Right ventricle myocardium inferior (tissue), 1 donor: ENCODE measurements at places on chromosomes 16 and 17. TPM values are rescaled to one million over a fixed set of nuclear protein-coding genes. Genes with fewer than 3 reads are reported as not detected.
A peak's percentile ranks its signal among the peaks of the same experiment; 100 is the strongest.

DNA sequence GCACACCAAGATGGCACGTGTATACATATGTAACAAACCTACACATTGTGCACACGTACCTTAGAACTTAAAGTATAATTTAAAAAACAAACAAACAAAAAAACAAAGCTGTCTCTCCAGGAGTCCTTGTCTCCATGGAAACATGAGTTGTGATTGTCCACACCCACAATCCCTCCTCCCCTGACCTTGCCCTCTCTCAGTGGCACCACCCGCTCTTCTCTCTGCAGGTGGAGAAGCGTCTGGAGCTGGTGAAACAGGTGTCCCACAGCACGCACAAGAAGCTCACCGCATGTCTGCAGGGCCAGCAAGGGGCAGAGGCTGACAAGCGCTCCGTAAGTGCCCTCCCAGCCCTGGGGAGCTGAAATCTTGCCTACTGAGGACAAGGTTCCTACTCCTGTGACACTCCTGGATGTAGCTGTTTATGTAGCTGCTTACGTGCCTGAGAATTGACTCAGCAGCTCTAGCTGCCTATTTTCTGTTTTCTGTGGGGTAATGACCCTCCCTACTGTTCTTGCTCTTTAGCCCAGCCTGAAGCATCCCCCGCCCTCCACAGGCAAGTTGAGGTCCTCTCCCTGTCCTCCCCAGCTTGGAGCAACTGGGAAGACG is 107.0 kb downstream of the ARHGAP44 start:
- no peak for DNase-seq

DNA sequence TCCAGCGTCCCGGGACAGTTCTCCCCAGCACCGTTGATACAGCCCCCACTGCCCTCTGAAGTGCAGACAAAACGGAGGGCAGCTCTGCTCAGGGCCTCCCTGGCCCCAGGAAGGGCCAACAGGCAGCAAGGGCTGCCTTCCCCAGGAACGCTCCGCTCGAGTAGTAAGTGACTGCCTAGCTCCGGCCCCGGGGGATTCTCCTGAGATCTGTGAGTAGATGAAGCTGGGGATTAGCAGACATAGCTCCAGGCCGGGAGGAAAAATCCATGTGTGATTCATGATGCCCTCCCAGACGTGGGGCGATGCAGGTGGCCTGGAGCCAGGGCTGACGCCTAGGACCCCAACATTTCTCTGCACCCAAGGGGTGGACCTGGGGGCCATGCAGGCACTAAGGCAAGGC is 85.3 kb downstream of the ENGASE start:
- no peak for DNase-seq

GRCh38 chr17:2138318-2138717 is 83.4 kb downstream of the HIC1 start:
- no peak for DNase-seq

DNA sequence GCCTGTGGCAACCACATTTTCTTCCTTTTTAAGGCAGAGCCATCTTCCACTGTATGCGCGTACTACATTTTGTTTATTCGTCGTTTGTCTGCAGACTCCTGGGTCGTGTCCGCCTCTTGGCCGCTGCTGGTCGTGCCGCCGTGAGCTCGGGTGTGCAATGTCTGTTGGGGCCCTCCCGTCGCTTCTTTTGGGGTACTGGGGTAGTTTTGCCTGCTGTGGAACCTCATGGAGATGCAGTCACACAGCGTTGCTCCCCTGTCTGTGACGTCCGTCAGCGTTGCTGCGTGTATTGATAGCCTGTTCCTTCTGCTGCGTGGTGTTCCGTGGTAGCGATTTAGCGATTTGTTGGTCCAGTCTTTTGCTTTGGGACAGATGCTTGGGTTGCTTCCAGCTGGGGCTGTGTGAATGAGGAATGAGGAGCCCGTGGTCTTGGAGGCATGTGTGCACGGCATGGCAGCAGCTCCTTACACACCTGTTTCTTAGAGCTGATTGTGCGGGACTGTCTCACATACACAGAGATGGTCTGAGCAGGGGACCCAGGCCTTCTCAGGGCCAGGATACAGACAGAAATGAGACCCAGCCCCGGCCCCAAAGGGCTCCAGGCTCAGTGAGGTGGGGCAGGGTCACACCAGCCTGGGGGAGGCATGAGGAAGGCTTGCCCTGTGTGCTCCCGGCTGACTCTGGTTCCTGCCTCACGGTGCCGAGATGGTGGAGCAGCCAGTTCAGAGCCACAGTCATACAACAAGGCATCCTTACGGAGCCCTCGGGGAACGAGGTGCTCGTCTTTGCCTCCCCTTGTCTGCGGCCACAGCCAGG is 78.4 kb upstream of the GSE1 start:
- no peak for DNase-seq

- DNase-seq: no peak
Measured at GRCh38 chr17:41653421-41653820, 29.0 kb upstream of the KRT17 start.

GRCh38 chr17:33974276-33974675 is 280.8 kb upstream of the CCL2 start:
- no peak for DNase-seq

DNA sequence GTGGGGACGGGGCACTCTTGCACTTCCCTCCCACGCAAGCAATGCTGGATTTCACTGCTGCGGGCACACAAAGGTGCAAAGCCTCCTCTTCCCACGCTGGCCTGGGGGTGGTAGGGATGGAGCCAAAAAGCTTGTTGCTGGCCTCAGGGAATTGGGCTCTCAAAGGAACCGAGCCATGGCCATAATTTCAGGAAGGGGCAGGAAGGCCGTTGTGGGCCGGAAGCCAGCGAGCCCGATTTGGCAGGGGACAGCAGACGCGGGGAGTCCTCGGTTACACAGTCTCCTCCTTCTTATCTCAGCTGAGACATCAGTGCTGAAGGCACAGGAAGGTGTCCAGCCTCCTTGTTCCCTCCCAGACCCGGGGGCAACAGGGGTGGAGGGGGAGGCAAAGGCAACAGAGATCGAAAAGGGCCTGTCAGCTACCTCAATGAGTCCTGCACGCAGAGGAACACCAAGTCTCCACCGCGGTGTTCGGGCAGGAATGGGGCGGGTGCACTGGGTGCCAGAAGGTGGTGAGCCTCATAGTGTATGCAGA is 59.5 kb downstream of the SLFN11 start:
- DNase-seq: peak; percentile 69

GRCh38 chr17:57670769-57671569 is 74.1 kb downstream of the CCDC182 start:
- DNase-seq: no peak

DNA sequence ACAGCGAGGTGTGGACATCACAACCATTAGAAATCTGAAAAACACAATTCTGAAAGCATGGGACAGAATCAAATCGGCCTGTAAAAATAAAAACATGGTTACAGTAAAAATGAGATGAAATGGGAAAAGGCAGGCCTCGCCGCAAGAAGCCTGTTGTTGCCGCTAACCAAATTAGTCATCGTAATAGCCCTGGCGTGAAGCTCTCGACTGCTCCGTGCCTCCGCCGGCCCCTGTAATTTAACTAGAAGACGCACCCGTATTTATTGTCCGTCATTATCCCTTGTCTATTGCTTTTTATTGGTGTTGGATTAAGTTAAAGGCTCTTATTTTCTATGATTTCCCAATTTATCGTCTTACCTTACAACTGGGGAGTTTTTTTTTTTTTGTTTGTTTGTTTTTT is 334.6 kb upstream of the EEF2KMT start:
- no peak for DNase-seq

- no peak for DNase-seq
Measured at GRCh38 chr16:51193879-51194278, 42.8 kb upstream of the SALL1 start.

- no peak for DNase-seq
Measured at GRCh38 chr17:29089601-29090044, 46.7 kb downstream of the PIPOX start.

DNA sequence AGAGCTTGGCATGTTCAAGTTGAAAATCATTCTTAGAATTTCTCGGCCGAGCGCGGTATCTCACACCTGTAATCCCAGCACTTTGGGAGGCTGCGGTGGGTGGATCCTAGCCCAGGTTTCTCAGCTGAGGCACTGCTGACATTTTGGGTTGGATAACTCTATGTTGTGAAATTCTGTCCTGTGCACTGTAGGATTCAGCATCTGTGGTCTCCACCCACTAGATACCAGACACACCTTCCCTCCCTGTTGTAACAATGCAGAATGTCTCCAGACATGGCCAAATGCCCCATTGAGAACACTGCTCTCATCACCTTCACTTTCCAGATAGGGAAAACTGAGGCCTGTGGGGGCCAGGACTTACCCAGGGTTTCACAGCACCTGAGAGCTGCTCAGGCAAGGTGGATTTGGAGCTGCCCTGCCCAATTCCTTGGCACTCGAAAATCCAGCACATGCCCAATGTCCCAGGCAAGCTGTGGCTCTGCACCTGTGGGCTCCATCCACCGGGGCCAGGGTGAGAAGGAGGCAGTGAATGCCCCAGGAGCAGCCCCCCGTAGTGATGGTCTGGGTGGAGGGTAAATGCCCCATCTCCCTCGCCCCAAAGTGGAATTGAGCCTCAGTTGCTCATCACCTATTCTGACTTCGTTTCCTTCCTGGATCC is 20.2 kb upstream of the TVP23A start:
- no peak for DNase-seq

GRCh38 chr16:22262460-22262859 is 34.7 kb upstream of the POLR3E start:
- DNase-seq: no peak

- DNase-seq: no peak
Measured at GRCh38 chr17:32226886-32227285, 38.7 kb upstream of the RHBDL3 start.

GRCh38 chr16:31356566-31357323 is 1.8 kb downstream of the ITGAX start:
- DNase-seq: no peak

- DNase-seq: no peak
Measured at GRCh38 chr17:61144137-61144536, 255.5 kb upstream of the TBX2 start.

GRCh38 chr17:18248300-18248731 is 10.2 kb downstream of the FLII start:
- DNase-seq: no peak

The TRPV3 gene
- total RNA-seq: 0.84 TPM

The PDIA2 gene
- total RNA-seq: 1.6 TPM

The C16orf89 gene
- 3.5 TPM for total RNA-seq
